Activated naive CD4-positive, alpha-beta T cell (primary cell): ENCODE measurements at places on chromosomes 3 and 15.

DNA sequence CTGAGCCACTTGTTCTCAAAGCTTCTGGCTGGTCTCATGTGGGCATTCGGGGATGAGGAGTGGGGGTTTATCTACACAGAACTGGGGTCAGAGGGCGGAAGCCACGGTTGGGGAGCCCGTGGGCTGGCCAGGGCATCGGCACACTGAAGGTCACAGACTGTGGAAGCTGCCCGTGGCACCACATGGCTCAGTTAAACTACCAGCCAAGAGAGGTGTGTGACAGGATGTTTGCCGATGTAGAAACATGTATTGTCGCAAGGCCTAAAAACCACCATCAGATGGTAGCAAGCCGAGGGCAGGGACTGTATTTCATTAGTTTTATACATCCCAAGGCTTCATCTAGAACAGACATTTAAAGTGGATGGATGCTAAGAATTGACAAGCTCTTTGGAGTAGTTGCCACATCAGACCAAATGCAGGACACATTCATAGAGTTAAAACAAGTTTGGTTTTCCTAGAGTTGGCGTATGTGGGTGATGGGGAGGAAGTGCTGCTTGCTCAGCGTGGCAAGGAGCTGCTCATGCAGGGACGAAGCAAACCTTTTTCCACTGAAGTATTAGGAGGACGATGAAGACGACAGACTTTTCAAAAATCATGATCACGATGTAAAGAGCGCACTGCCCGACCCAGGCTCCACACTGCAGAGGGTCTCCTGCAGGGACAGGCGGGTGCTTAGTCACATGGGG, 9.6 kb upstream of the MUSTN1 start:
- DNase-seq, result no peak

DNA sequence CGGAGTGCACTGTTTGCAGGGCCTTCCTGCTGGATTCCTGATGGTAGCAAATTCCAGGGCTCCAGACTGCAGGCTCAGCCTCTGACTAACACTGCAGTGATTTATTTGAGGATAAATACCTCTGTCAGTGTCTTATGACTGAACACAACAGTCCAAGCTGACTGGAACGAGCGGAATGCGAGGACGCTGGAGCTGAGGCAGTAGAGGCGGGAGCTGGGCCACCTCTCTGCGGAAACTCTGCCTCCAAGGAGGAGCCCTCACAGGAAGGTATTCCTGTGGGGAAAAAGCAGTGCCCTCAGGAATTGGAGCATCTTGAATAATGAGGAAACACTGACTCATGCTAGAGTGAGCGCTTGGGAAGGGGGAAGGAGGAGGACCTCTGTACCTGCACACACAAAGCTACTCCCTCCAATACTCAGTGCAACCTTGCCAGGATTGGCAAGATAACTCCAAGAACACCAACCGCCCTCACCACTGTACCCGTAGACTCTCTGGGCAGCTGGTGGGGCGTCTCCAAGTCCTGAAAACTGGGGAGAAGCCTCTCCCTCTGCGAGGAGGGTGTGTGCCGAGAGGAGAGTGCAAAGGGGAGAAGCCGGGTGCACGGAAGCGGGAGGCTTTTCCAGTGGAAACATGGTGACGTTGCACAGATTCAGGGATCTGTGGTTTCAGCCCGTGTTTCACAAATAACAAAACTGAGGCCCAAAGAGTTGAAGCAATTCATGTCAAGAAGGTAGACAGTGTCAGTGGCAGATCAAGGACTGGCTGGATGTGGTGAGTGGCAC, 43.0 kb downstream of the VGLL4 start:
- no peak for DNase-seq

GRCh38 chr15:28123408-28124023, 24.4 kb upstream of the OCA2 start:
- no peak for DNase-seq

- no peak for DNase-seq
These were observed 109.7 kb upstream of the GADL1 start for GRCh38 chr3:31004025-31004678.

- no peak for DNase-seq
These were observed 69.8 kb downstream of the ISG20 start for GRCh38 chr15:88708655-88709054.

DNA sequence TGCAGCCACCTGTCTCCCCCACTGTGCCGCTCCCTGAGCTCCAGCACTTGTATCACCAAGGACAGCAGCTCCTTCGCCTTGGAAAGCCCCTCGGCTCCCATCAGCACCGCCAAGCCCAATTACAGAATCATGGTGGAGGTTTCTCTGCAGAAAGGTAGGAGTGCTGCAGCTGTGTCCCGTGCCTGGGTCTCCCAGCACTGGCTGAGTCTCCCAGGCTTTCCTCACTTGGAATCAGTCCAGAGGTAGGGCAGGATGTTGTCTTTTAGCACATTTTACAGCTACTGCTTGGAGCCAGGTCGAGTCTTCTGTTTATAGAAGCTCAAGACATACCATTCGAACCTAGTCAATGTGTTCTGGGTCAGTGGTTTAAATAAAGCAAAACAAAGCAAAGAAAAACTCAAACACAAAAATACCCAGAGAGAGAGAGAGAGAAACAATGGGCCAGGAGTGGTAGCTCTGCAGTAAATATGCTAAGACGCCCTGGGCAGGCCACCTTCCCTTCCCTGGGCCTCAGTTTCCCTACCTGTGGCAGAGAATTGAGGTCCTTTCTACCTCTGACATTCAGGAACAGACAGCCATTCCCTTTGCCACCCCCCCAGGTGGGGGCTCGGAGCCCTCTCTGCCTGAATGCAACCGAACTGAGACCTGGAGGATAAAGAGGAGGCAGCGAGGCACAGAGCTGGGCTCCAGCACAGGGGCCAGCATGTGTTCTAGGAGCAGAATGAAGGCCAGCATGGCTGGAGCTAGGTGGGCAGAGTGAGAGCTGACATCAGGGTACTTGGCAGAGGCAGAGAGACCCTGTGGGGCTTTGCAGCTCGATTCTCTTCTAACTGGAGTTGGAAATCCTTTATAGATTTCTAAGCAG, 44.1 kb downstream of the STARD5 start:
- DNase-seq, result no peak

GRCh38 chr15:33508703-33509102, 197.9 kb downstream of the RYR3 start:
- no peak for DNase-seq

GRCh38 chr15:56815247-56815646, 81.9 kb upstream of the ZNF280D start:
- no peak for DNase-seq

DNA sequence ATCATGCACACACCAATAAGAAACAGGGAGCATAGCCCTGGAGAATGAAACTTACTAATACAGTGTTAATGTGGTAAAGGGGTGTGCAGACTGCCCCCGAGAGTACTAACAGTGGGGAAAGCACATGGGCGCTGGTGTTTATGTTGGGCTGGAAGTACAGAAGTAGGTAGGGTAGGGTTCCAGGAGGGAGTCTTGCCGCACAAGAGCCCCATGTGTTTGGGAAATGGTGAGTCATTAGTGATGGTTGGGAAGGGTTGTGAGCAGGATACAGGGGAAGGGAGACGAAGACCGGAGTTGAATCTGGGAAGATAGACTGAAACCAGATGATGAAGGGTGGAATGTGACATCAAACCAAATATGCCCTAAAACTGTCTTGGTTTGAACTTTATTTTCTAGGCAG, 117.1 kb downstream of the THSD4 start:
- DNase-seq, result no peak

DNA sequence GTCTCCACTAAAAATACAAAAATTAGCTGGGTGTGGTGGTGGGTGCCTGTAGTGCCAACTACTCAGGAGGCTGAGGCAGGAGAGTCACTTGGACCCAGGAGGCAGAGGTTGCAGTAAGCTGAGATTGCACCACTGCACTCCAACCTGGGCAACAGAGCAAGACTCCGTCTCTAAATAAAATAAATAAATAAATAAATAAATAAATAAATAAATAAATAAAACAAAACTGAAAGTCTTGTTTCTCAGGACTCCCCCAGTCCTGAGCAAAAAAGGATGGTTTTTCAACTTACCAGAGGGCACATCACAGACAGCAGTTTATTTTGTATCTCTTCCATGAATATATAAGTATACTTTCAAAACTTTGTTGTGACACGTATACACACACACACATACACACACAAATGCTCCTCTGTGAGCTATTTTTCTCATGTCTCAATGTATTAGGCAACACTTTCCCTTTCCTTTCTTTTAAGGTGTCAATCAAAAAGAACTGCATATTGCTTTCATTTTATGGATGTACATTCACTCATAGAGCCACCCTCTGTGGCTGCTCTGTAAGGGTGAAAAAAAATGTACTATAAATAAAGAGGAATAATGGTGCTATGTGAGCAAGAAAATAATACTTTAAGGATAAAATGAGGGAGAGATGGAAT, 54.8 kb upstream of the MITF start:
- no peak for DNase-seq

- no peak for DNase-seq
These were observed 18.0 kb downstream of the UBE2E2 start for GRCh38 chr3:23221136-23221535.

GRCh38 chr15:101043911-101044624, 124.9 kb downstream of the LRRK1 start:
- no peak for DNase-seq

DNA sequence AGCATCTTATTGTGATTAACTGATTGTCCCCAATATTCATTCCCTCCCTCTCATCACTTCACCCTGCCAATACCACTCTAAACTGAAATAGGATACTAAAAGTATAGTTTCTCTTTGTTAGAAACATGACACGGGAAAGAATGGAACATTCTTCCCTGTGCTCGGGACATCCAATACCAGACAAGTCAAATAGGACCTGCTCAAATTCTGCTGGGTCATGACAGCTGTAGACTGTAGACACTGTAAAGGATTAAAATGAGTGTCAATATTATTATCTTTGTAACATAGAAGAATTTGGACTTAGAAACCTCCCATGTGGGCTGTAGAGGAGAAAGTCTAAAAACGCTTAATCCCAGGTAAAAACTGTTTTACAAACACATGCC, 315.0 kb upstream of the NR2E3 start:
- DNase-seq, result no peak

- DNase-seq, result no peak
These were observed 749.5 kb downstream of the ROBO1 start for GRCh38 chr3:79018265-79018664.

DNA sequence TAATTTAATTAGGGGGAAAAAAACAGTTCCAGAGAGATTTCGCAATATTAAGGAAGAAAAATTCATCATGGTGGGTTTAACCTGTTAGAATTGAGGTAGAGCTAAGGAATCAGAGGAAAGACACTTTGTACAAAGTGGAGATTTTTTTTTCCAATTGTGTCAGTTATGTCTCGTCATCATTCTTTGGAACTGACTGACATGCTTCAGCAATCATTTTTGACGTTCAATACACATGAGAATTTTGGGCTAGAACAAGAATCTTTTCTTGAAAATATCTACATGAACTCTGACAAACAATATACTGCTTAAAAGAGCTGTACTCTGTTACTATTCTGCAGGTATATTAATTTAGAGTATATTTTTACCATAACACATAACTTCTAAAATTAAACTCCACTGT, 878.6 kb downstream of the CADM2 start:
- no peak for DNase-seq

- DNase-seq, result no peak
These were observed 58.9 kb upstream of the TP63 start for GRCh38 chr3:189572249-189572648.

- no peak for DNase-seq
These were observed 161.0 kb upstream of the CTDSPL start for GRCh38 chr3:37700466-37701248.

DNA sequence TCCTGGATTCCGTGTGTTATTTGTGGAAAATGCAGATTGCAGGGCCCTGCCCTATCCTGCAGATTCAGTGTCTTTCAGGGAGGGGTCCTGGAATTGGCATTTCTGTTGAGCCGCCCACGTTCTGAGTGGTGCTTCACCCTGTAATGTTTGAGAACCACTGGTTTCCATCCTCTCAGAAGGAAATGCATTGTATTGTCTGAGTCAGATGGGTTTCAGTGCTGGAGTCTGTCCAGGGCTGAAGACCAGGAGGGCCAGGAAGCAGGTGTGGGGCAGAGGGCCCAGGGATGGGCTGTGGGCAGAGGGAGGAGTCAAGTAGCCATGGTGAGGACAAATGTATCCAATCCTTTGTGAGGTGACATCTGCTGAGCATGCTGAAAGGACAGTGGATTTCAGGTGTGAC, 123.8 kb downstream of the SV2B start:
- no peak for DNase-seq

- no peak for DNase-seq
These were observed 18.4 kb downstream of the C3orf38 start for GRCh38 chr3:88168171-88168570.

DNA sequence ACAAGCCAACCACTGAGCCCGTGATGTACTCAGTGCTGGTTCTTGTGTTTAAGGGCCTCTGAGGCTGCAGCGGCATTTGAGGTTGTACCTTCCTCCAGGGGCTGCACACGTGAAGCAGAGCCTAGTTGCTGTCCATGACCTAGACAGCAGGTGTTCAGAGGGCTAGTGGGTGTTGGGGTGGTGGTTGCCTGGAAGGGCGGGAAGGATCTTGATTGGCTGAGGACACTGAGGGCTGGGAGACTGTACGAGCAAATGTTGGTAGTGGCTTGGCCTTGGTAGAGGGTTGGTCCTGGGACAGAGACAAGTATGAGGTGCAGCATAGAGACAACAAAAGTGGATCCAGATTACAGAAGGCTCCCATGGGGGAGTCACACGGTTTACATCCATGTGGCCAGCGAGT, 17.0 kb upstream of the HES1 start:
- DNase-seq, result no peak

DNA sequence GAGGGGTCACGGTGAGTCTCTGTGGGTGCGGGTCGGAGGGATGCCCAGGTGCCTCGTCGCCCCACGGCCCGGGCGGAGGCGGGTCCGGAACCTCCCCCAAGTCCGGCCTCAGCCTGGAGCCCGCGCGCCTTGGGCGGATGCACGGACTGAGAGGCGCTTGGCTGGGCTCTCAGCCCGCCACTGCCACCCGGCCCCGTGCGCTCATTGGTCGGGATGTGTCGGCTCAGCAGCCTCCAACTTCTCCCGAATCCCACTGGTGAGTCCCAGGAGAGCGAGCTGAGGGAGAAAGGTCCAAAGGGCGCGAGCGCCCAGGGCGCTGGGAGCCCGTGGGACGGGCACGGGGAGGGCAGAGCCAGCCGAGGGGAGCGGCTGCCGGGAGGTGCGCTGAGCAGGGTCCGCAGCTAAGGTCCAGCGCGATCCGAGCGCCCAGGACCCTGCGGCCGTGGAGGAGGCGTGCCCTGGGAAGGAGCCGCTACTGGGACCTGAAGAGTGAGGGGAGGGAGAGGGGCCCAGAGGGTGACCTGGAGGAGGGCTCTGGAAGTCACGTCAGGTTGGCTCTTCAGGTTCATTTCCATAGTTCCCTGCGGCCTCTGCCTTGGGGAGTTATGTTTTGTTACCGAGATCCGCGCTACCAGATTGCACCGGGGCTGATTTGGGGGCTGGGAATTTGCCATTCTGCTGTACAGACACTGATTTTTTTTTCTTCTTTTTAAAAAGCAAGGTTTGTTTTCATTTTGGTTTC, at the start of gene MME:
TSS of gene MME (plus strand) at position 574 of the 742 bp plus-strand sequence. CDS start 3,849 bp downstream, outside the sequence.
- no peak for DNase-seq

- DNase-seq, result no peak
These were observed 379.6 kb downstream of the FOXP1 start for GRCh38 chr3:71203727-71204488.
